Stimulated activated CD4-positive, alpha-beta T cell treated with anti-CD3 and anti-CD28 coated beads, Interleukin-12 subunit alpha, Interleukin-12 subunit beta, amount 100 ng/mL, for 24 hours (primary cell): ENCODE measurements at places on chromosomes 5 and 9.

GRCh38 chr5:55702598-55703345 is 9.4 kb downstream of the SLC38A9 start:
- no peak for DNase-seq

DNA sequence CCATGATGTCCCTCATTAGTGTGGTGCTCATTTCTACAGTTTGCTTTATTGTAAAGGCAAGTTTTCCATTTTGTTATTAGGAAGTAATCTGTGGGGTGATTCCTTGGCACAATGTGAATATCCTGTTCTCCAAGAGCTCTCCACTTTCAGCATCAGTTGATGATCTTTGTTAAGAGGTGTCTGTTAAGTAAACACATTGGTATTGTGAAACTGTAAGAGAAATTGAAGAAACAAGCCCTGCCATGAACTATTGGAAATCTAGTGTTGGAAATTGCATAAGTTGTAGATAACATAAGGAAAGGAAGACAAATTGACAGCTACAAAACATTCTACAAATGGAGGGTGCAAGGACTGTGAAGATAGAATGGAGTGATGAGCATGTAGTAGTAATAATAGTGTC is 17.2 kb downstream of the RNF14 start:
- DNase-seq = no peak

DNA sequence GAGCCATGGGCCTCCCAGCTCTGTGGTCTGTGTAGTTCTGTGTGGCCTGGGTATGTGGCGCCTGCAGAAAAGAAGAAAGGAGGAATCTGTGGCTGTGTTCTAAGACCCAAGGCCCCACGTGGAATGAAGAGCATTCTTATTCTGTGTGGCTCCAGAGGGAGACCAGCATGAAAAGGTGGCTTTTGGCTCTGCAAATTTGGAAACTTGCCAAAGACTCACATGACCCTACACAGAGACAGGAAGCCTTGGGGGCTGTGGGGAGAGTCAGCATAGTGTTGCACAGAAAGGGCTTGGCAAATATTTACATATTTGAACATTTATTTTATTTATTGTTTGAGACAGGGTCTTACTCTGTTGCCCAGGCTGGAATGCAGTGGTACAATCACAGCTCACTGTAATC is 193.3 kb downstream of the TMEM38B start:
- DNase-seq = no peak

DNA sequence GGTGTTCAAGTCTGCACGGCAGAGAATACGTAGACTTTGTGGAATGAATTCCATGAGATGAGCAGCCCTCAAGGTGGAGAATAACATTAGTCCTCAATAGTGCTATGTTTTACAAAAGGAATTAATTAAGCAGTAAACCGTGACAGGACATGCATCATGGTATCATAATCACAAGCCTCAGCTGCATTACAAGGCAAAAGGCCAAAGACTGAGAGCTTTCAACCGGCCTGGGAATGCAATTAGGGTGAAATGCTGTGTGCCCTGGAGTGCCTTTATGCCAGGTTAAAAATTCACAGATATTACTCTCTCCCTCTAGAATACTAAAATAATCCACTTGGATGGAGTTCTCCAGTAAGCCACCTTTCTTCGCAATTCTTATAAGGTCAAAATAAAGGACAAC is 270.6 kb downstream of the MLLT3 start:
- DNase-seq = no peak

DNA sequence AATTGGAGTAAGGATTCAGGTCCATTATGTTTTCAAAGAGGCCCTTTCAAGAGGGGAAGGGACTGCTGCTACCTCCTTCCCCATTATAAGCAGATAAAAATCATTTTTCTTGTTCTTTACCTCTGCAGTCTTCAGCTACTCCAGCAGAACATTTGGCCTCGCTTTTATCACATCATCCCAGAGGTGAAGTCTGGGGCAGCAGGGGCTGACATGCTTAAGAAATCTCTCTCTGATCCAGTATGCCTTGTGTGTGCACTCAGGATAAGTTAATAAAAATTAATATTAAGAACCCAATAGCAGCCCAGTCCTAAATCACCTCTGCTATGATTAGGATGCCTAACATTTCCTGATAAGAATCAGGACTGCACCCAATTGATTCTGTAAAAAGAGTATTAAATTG is 306.9 kb upstream of the NREP start:
- no peak for DNase-seq

DNA sequence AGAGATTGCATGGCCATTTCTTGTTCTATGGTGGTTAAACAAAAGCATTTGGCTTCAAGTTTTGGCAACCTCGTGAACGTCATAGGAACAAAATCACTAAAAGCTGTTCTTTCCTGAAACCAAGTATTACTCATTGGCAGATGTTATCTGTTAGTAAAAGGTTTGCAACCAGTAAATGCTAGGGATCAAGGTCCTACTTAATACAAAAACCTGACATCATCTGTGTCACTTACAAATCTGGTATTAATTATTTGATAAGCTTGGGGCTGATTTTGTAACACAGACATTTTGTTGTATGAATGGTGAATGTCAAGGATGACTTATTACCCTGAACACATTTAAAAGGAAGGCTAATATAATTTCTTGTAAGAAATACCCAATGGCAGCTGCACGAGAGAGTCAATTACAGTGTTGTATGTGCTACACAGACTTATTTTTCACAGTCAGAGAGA is 486.4 kb upstream of the ZNF608 start:
- DNase-seq = no peak

- DNase-seq = no peak
Measured at GRCh38 chr5:128537221-128537999, 635 bp downstream of the FBN2 start.

DNA sequence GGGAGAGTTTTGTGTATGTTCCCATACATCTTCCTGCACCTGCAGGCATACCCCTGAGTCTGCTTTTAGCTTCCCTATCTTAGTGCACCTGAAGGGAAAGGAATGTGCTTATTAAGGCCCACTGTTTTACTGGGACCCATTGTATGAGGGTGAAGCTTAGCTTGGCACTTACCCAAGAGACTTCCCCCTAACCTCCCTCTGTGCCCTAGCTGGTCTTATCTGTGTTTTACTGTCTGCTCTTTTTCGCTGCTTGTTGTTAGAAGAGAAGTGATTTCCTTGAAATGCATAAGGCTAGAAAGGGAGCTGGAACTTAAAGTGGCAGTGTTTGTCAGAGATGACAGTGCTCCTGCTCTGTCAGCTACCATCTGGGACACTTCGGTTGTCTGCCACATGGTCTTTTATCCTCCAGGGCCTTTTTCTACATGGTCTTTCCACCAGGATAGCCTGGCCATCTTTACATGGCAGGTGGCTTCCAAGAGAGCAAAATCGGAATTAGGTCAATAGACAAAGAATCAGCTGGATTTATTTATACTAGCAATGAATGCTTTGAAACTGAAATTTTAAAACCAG is 122.5 kb upstream of the SLC44A1 start:
- DNase-seq = no peak

DNA sequence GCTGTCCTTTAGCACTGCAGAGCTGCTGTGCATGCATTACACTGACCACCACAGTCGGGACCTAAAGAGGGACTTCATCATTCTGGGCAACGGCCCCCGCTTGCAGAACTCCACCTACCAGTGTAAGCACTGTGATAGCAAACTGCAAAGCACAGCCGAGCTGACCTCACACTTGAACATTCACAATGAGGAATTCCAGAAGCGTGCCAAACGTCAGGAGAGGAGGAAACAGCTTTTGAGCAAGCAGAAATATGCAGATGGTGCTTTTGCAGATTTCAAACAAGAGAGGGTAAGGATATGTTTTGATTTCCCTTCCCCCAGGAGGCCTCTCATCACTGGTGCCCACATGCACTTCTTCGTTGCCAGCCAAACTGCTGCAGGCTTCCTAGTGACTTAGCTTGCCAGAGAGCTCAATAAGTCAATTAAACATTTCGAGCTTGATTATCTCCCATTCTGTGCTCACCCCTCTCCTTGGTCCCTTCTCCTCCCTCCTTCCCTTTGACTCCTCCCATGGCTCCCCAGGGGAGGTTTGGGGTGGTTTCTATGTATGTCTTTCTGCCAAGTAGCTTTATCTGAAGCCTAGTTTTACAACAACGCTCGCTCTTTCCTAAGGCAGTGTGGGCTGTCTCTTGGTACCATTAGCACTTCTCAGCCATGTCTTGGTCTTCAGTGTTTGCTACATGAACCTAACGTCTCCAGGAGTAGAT is 66.7 kb downstream of the ZNF462 start:
- DNase-seq = no peak

DNA sequence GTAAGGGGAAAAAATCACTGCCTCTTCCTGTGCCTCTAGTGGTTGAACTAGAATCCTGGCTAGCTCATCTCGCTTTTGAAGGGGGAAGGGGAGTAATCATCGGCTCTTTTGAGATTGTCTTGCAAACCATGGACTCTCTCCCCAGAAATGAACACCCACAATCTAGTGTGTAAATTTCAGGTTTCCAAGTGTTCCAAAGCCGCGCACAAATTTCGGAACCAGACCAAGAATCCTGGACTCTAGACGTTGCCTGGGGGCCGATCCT is 4.9 kb upstream of the FOXE1 start:
- no peak for DNase-seq

DNA sequence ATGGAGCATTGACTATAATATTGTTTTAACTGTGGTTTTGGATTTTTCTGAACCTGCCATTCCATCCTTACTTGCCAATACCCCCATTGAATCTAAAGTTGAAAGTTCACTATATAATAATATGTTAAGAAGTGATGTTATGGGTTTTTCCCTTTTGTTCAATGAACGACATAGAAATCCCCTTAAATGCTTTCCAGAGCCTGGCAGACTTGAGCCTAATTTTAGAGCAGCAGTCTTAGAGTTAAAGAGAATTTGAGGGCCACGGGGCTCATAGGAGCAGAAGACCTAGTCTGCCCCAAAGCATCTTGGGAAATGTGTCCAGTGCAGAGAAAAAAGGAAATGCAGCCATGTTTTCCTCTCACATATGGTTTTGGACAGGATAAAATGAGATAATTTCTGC is 146.1 kb upstream of the SLC44A1 start:
- DNase-seq = no peak

- no peak for DNase-seq
Measured at GRCh38 chr9:78074385-78075291, 43.0 kb upstream of the GNAQ start.

DNA sequence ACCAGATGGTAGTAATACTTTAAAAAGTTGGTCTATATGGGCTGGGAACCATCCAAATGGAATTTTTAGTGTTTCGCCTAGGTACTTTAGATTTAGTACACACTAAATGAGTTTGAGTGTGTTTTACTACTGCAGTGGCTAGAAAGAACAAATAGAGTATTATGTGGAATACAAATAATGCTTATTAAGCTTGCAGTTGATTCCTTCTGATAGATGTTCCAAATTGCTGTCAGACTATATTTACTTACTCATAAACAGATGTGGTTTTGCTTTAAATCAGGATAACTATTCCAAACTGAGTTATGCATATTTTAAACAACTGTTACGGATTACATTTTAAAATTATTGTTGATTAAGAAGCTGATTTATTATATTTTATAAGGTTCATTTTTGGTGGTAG is 103.3 kb downstream of the ZSWIM6 start:
- DNase-seq = no peak

DNA sequence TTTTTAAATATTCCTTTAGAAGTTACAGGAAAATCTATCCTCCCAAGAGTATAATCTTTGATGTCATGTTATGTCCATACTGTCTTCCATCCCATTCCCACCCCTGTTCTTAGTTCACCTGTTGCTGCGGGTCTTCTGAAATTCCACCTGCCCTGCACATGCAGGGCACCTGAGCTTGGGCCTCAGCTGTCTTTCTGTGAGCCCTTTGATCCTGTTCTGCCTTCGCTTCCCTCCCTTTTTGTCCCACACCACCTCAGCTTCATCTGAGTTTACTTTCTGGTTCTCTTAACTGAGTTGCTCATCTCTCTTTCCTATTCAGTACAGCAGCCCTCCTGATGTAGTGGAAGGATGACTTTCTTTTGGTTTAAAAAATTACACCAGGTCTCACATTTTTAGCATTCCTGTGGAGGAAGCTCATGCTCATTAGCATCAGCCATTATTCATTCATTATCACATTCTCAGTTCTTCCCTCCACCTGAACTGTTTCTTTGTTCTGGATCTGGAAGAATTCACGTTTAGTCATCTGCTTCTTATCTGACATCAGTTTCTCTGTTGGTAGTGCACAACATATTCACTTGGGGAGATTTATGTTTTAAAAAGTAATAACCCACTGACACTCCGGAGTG is 211.0 kb downstream of the ADCY2 start:
- no peak for DNase-seq

DNA sequence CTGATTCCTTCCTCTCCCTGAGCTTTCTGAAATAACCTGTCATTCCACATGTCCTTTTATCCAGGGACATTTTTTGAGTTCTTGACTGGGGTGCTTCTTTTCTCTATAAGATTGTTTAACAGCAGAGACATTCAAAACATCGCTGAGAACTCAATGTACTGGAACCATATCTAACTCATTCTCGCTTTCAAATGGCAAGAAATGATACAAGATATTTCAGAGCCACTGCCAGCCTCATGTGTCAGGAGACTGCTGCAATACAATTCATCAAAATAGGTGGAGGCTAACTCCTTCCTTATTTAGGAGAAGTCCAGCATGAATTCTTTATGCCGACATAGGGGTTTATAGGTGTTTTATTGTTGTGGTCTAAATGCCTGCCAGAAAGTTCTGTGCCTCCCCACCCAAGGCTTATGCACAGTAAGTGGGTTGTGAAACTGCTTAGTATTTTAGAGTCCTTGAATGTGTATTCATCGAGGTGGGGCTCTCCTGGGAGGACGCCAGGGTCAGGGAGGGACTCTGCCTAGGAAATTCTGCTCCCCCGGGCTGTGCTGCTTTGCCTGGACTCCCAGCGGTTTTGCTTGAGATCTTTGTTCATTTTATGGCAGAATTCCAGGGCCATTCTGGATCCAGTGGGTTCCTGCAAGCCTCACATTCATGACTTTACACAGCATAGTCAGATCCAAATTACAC is 53.9 kb downstream of the ZNF474 start:
- no peak for DNase-seq

DNA sequence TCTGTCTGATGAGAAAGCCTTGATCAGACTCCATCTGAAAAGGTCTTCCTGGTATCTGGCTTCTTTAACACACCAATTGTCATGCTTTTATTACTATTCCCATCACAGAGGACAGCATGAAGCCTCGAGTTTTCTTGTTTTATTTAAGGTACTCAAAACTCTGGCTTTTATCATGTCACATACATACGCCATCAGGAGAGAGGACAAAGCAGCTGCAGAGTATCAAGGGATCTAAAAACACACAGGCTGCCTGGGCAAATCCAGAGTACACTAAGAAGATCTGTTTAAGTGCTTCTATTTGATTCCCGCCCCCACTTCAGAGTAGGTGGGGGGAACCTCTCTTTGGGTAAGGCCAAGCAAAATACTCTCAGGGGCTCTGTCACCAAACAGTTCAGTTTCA is 277.2 kb downstream of the SPOCK1 start:
- no peak for DNase-seq

- no peak for DNase-seq
Measured at GRCh38 chr9:92171281-92171680, 56.1 kb upstream of the SPTLC1 start.

GRCh38 chr9:114824110-114824509 is 18.3 kb upstream of the TNFSF15 start:
- DNase-seq = no peak

- DNase-seq = no peak
Measured at GRCh38 chr9:86829496-86830046, 117.7 kb downstream of the GAS1 start.

GRCh38 chr5:158752656-158752973 is 347.1 kb downstream of the EBF1 start:
- no peak for DNase-seq
